Breast epithelium (tissue), 4 donors: ENCODE measurements at places on chromosomes 7 and 10. TPM values are rescaled to one million over a fixed set of nuclear protein-coding genes. Genes with fewer than 3 reads are reported as not detected.
A peak's percentile ranks its signal among the peaks of the same experiment; 100 is the strongest.

The CDK1 gene
- 0.98 TPM for total RNA-seq

The COBL gene
- total RNA-seq: 16.1 TPM

DNA sequence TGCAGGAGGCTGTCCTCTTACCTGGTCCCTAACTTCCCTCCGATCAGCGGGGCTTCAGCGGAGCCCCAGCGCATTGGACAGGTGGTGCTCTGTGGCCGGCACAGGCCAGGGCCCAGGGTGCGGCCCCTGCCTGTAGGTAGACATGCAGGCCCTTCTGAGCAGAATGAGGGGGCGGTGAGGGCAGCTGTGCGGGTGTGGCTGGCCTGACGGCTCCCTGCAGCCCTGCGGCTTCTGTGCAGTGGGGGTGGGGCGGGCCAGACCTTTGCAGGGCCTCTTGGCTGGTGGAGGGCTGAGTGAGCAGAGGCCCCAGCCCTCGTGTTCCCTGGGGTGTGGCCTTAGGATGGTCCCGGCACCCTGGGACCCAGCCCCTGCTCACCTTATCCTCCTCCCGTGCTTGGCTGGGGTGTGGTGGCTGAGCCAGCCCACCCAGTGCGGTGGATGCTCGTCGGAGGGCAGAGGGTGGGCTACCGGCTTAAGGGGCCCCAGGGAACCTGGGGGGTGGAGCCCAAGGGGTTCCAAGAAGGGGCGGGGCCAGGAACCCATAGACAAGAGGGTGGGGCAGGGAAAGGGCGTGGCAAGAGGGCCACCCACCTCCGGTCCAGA is 175.2 kb upstream of the TNRC18 start:
- no peak for DNase-seq

DNA sequence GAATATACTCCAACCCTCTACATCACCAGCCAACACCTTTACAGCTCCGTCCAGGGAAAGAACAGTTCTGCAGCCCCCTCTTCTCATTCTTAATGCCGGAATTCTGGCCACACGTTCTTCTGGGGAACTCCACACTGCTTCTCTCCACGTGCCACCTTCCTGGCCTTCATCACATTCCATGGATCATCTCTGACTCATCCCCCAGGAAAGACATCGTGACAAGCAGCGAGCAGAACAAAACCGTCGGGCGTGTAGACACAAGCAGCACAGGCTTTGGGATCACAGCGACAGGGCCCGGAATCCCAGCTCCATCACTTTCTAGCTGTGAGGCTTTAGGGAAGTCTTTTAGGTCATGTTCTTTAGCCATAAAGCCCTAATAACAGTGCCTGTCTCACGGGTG is 590.3 kb upstream of the FOXK1 start:
- DNase-seq: no peak

The ARMC3 gene
- total RNA-seq: 0.33 TPM

The GRM3 gene
- total RNA-seq: not detected

- no peak for DNase-seq
Observed at GRCh38 chr7:68720697-68721096, 877.6 kb upstream of the AUTS2 start.

The FAM241B gene
- total RNA-seq: 6.2 TPM

The ADRB1 gene
- 2.4 TPM for total RNA-seq

The PAX2 gene
- under 0.01 TPM for total RNA-seq

DNA sequence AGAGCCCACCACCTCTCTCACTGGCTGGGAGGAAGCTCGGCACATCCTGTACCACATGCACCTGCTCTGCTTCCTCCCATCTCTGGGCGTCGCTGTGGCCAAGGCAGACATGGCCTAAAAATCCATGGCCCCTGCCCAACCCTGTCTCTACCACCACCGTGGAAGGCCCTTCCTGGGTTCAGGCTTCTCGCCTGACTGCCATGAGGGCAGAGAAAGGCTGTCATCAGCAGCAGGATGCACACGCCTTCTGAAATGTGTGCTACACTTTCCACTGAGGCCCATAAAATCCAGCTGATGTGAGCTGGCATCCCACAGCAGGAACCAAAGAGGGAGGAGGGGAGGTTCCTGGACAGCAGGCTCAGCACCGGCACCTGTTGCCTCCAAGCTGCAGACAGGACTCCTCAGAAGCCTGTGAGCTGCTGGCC is 93.4 kb downstream of the PTPRN2 start:
- DNase-seq: no peak

The FAM204A gene
- 59.6 TPM for total RNA-seq

DNA sequence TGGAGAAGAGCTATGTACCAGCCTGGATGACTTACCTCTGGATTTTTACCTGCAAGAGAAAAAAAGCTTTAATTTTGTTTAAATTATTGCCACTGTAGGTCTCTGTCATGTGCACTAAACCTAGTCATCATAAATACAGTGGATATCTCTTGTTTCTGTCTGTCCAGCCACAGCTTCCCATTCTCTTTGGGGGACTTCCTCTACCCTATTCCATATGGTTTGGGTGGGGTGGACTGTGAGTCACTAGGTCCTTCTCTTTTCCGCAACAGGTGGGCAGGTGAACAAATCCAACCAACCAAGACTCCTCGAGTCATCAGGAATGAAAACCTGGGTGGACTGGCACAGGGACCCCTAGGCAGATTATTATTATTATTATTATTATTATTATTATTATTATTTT is 87.3 kb upstream of the CYTH3 start:
- no peak for DNase-seq

- DNase-seq: no peak
Observed at GRCh38 chr7:106896231-106896630, 31.1 kb downstream of the PIK3CG start.

GRCh38 chr7:128963327-128963757 is 25.6 kb downstream of the IRF5 start:
- DNase-seq: no peak

DNA sequence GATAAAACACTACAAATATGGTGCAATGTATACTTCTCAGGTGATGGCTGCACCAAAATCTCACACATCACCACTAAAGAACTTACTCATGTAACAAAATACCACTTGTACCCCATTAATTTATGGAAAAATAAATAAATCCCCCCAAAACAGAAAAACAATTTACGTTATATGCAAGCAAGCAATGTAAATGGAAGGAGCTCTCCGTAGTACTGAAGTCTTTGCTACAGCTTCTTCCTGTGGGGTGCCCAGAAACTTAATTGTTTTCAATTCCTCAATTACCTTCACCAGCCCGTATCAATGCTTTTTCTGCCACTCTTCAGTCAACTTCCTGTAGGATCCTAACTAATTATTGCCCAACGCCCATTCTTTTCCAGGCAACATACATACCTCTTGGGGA is 138.1 kb downstream of the RELN start:
- DNase-seq: no peak

DNA sequence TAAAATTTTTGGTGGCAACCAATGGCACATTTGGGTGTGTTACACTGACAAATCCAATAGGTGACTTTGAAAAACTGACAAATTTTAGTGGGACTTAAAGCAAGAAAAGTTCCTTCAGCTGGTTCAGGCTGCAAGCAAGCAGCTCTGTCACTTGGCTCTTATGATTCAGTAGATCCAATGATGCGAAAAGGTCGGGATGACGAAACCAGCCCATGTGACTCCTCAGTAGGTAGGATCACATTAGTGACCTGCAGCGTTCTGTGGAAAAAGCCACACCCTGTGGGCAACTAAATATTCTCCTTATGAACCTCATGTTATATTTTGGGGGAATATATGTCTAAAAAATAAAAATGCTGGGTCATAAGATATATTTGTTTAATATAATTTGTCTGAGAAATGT is 13.3 kb upstream of the TSGA13 start:
- DNase-seq: no peak

The AQP1 gene
- 132 TPM for total RNA-seq

The SLC12A9 gene
- total RNA-seq: 13.3 TPM

The TMEM229A gene
- total RNA-seq: not detected

GRCh38 chr7:32846630-32847225 is 44.8 kb downstream of the KBTBD2 start:
- peak; percentile 71 for DNase-seq

GRCh38 chr10:13743101-13743693 is 156.4 kb downstream of the PRPF18 start:
- DNase-seq: no peak

GRCh38 chr10:104989880-104990279 is 348.8 kb downstream of the SORCS3 start:
- DNase-seq: no peak

DNA sequence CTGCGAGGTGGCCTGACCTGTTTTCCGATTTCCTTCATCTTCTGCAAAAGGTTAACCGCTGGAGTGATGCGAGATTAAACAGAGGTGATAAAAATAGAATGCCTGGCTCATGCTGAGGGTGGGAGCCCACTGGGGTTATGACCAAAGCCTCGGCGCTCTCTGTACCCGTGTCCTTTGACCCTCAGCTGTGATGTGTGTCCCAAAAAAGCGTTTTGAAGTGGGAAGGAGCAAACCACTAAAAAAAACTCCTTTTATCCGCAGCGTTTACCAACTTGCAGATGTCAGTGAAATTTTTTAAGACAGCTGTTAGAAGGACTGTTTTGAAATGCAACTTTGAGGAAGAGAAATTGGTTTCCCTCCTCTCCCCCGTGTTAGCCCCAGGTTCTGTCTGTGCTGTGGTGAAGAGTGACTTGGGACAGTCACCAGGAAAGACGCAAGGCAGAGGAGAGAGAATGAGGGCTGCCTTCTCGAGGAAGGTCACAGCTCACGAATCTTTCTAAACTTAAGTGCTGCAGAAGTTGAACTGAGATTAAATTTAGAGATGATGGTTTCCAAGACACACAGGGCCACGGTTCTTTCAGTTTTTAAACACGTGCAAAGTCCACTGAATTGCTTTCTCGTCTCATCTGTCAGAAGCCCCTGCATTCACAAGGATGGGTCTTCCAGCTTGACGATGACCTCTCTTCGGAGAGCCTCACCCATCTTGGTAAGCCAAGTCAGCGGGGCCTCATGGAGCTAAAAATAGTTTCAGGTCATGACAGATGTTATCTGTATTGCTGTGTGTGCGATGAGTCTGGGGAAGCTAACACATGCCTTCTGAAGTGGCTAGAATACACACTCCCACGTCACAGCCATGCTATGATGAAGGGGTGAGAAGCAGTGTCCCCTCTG is 27.6 kb downstream of the AMZ1 start:
- DNase-seq: no peak
